ENCODE measurements at places on chromosomes 12 and 14.

DNA sequence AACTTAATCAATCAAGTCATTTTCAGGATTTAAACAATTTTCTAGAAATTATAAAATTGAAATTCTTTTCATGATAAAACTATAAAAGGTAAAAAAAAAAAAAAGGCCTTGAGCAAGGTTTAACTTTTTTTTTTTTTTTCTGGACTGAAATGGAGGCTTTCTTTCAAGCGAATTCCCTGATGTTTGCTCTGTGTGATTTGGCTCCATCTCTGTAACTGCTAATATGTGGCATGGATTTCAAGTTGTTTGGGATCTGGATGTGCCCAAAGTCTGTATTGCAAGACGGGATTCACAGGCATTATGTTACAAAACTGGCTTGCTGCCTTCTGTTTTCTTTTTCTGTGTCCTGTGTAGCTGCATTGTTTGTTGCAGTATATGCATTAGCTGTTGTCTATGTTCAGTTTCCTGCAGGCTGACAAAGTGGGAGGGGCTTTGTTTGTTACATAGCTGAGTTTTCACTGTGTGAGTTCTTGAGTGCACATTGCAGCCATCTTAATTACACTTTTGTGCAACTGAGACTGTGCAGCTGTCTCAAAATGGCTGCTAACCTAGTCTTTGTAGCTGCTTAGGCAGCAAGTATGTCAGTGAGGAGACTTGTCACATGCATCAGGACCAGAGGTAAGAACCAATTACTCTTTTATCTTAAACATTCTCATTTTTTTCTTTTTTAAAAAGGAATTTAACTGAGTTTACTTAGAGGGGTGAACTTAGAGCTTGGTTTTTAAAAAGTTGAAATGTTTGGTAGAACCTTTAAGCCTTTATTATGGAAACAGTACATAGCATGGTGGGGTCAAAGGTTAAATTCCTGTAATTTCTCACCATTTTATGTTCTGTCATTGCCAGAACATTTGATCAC is 19.5 kb downstream of the ATF7IP start:
- peak; percentile 81 for DNase-seq

DNA sequence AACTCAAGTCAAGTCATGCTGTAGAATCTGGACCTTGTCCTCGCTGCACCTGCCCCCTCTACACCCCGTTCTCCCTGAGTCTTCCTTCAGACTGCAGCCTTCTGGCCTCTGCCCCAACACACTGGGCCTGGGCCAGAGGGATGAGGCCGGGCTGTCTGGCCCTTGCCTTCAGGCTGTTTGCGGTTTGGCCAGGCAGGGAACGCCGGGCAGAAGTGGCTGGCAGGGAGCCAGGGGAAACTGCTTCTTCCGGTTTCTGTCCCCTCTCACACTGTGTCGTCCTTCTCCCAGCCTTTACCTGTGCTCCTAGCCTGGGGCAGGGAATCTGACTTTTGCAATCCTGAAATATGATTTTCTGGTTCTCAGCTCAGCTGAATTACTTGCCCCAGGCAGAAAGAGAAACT is 13.5 kb downstream of the DGLUCY start:
- no peak for DNase-seq

GRCh38 chr14:95389471-95390011 is 69.8 kb upstream of the CLMN start:
- no peak for DNase-seq

- DNase-seq, result no peak
These were observed 131.2 kb downstream of the PPM1H start for GRCh38 chr12:62803756-62804155.

- no peak for DNase-seq
These were observed 1.8 kb downstream of the RASSF9 start for GRCh38 chr12:85834378-85834777.

DNA sequence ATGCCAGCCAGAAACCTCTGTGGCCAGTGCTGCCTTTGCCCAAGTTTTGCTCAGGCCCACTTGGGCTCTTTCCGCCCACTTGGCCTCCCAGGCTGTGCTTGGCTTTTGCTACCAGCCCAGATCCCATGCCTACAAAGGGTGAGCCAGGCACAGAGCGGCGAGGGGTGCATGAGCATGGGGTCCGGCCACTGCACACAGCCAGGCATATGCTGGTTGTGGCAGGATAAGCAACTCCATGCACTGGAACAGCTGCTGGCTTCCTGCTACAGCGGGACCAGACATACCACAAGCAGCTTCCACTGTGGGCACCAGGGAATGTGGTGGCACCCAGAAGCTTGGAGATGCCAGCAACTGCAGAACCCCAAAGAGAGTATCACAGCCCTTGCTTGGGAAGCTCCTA is 45.7 kb upstream of the PRPF39 start:
- DNase-seq, result no peak
